ENCODE measurements at places on chromosomes 6 and 20. TPM values are rescaled to one million over a fixed set of nuclear protein-coding genes. Genes with fewer than 3 reads are reported as not detected.

DNA sequence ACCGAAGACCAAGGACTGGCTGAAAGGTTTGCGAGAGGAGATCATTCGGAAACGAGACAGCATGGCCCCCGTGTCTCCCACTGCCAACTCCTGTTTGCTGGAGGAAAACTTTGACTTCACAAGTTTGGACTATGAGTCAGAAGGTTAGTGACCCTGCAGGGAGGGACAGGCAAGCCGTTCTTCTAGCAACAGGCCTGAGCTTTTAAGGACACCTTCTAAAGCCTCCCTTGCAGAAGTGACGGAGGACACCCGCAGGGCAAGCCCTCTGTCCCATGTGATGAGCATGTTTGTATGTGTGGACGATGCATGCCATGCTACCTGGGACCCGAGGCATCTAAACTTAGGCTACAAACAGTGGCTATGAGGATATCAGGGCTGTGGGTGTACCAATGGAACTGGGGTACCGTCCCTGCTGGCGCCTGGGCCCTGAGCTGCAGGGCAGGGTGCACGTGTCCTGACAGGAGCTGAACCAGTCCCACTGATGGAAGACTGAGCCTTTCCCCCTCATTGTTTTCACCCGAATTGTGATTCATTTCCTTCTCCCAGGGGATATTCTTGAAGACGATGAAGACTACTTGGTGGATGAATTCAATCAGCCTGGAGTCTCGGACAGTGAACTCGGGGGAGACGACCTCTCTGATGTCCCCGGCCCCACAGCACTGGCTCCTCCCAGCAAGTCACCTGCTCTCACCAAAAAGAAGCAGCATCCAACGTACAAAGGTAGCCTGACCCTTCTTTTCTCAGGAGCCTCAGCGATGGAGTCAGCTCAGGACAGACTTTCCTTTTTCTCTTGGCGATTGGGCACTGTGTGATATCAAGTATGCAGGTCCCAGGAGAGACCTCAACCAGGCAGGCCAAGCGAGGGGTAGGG, 84.4 kb downstream of the SERAC1 start:
- no peak for DNase-seq

The SFTA2 gene
- total RNA-seq, result 0.67 TPM

The COL11A2 gene
- total RNA-seq, result 9.7 TPM

The KCNS1 gene
- total RNA-seq, result 0.09 TPM

The SLC35D3 gene
- not detected for total RNA-seq

The SFT2D1 gene
- total RNA-seq, result 18.0 TPM

The REV3L gene
- total RNA-seq, result 20.6 TPM

The GRM1 gene
- total RNA-seq, result not detected

Measured in T-cell (primary cell).